ENCODE measurements at places on chromosomes 6 and 20.

- DNase-seq: no peak
Measured at GRCh38 chr20:11766961-11767360, 150.7 kb upstream of the BTBD3 start.

GRCh38 chr6:69647726-69648125, 149.1 kb downstream of the LMBRD1 start:
- DNase-seq: no peak

DNA sequence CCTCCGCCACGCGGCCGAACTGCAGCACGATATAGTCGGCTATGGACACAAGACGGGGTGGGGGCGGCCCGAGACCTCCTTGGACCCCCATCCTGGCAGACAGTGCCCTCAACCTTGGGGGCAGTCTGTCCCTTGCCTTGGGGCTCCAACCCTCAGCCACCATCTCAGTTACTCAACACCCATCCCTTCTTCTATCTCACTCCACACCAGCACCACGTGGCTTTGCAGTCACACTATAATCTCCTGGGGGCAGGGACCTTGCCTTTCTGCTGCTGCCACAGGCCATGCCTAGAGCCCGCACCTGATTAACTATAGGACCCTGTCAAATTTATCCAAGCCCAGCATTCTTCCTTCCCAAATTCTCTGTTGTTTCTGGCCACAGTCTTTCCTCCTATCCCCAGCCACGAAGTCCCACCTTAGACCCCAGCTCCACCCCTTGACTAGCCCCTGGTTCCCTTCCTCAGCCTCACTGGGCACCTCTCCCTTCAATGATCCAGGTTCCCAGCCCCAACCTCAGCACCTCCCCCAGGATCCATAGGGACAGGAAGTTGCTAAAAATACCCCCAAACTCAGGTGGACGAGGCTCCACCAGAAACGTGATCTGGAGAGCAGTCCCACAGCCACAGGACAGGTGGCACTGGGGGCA, 1.7 kb upstream of the TEAD3 start:
- DNase-seq: no peak

GRCh38 chr6:149723771-149724417, 6.0 kb upstream of the LATS1 start:
- no peak for DNase-seq

DNA sequence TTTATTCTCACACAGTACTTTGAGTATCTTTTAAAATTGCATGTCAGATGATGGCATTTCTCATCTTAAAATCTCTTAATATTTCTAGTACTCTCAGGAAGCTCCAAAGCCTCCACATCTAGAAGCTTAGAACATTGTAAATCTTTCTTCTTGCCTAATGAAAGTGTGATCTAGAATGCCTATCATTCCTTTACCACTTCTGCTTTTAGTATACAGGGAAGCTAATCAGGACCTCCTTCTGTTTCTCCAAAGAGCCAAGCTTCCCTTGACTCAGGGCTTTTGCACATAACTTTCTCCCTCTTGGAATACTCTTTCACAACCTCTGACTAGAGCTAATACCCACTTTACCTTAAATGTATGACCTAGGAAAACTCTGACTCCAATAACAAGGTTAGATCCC, 7.5 kb upstream of the ELOVL4 start:
- DNase-seq: no peak

DNA sequence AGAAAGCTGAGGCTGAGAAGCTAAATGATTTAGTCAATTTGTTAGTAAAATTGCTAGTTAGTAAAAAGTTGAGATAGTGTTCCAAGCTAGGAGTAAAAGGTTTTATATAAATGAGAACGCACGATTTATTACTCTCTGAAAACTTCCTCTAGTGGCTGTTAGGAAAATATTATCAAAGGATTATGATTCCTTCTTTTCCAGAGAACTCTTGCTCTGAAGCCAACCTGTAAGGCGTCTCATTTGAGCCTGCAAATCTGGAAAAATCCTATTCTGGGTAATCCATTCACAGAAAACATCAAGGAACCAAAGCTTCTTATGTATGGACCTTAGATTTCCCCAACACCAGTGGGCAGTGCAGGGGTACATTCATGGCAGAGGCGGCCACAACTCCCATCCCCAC, 252.7 kb downstream of the SOD2 start:
- DNase-seq: no peak

- DNase-seq: no peak
Measured at GRCh38 chr6:15327271-15327670, 81.4 kb downstream of the JARID2 start.

DNA sequence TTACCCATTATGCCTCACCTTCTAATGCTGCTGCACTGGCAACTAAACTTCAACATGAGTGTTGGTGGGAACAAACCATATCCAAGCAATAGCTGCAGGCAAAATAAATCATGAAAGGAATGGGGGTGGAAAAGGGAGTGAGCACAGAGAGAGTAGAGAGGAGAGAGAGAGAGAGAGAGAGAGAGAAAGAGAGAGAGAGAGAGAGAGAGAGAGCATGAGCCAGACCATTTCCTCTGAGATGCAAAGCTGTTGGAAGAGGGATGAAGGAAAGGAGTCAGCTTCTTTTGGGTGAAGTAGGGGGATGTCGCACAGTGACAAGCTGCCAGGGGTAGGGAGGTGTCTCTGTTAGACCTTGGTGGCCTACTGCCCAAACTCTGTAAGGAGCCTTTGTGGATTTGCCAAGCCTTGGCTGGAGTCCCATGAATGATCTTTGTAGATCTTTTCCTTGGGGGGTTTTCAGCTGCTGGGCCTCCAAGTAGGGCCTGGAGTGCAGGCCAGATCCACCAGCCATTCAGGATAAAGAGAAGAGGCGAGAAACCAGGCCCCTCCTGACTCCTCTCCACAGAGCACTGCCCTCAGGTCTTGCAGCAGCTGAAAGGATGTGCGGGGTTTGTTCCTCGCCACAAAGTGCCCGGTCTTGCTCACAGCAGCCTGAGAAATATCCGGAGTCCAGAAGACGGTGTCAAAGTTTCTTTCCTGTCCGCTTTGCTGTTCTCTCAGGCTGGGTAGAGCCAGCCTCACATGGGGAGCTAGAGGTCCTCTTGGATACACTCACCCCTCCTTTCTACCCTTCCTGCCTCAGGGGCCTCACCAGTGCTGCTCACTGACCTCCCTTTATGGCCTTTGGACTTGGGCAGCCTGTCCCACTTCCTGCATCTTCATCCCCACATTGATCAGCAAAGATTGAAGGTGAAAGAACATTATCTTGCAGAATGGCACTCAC, 17.8 kb downstream of the BTBD3 start:
- no peak for DNase-seq

DNA sequence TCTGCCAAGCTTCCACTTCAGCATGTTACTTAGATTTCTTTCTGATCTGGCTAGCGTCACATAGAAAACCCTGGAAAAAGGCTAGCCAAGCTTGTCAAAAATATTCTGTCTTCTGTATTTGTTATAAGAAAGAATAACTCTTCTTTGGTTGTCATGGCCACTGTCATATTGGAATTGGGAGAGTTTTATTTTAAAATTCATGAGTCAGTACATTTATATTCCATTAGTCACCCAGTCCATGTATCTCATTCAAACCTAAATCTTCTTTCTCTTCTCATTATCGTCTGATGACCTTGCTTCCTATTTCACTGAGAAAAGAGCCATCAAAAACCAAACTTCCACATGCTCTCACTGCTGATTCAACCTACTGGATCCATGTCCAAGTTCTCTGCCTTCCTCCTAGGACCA, 65.7 kb downstream of the EPM2A start:
- no peak for DNase-seq

All from activated naive CD4-positive, alpha-beta T cell (primary cell).